ENCODE measurements at places on chromosomes 3 and 15.

- DNase-seq, result no peak
Measured at GRCh38 chr3:128532012-128532983, 39.3 kb upstream of the GATA2 start.

DNA sequence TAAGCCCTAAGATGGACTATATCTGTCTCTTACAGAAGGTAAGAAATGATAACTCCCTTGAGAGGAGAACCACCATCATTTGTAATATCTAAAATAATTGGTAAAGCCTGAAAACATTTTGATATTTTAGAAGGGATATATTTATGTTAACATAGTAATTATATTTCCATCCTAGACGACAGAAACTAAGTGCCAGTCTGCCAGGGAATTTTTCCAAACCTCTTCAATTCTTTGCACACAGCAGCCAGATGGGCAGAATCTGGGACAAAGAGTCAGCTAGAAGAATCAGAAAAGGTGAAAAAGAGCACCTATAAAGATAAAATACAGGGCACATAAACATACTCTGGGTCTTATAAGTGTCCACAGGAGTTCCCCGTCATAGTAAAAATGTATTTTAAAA lies 70.0 kb upstream of the CBLB start:
- no peak for DNase-seq

DNA sequence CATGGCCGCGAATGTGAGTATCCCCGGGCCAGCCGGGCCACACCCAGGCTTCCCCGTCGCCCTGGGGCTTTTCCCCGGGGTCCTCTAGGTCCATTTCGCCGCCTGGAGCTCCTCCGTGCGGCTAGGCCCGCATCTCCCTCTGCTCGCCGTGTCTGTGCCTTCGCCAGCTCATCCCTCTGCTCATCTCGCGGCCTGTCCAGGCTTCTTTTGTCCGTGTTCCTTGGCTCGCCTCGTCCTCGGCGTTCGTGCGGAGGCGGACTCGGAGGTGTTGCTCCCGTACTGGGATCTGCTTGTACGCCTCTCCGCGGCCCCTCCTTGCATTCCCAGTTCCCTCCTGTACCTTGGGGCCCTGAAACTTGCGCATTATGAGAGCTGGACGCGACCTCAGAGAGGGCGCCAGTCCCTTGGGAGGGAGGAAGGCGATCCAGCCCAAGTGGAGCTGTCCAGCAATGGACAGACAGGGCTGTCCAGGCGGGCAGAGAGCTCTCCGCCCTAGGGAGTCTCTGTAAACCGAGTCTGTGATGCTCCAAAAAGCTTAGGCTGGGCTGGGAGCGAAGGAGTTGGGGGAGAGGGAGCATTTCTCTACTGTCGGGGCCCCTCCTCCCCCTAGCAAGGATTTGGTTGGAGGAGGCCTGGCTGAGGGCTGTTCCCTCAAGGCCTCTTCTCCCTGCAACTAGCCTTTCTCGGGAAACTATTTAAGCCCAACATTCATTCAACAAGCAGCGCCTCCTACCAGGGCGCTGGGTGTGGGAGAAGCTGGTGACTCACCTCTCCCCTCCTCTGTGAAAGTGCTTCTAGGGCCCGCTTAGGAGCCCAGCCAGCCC lies 553 bp downstream of the TMEM43 start:
- DNase-seq, result no peak

GRCh38 chr3:47872916-47873315 lies 70.0 kb downstream of the DHX30 start:
- no peak for DNase-seq

DNA sequence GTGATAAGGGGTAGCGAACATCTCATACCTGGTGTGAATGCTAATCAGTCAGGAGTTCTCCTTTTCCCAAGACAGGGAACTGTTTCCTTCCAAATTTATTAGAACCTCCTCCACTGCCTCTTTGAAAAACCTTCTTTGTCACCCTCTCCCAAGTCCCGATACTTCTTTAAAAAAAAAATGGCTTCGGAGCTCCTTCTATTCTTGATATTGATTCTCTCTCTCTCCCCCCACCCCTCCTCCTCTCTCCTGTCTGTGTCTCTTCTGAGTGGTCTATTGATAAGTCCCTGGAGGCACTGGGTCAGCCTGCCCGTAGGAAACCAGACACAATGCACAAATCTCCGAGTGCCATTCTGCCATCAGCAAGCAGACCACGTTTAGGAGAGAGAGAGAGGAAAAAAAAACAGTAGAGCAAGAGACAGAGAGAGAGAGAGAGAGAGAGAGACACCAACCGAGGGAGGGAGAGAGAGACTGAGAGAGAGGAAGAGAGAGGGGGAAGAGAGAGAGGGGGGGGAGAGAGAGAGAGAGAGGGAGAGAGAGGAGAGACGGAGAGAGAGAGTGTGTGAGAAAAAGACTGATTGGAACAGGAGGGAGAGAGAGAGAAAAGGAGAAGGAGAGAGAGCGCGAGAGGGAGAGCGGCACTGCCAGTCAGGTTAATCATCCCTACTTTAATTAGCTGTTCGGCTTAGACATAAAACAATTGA lies 160.9 kb downstream of the TIGIT start:
- DNase-seq, result peak; percentile 29

GRCh38 chr3:146065573-146066006 lies 95.4 kb downstream of the PLOD2 start:
- DNase-seq, result no peak

GRCh38 chr3:72769758-72770540 lies 78.3 kb downstream of the SHQ1 start:
- no peak for DNase-seq

GRCh38 chr3:155676252-155676981 lies 68.5 kb downstream of the PLCH1 start:
- no peak for DNase-seq

All from NCI-H187 (cell line).